ENCODE measurements at places on chromosomes 5 and 9.
A peak's percentile ranks its signal among the peaks of the same experiment; 100 is the strongest.

DNA sequence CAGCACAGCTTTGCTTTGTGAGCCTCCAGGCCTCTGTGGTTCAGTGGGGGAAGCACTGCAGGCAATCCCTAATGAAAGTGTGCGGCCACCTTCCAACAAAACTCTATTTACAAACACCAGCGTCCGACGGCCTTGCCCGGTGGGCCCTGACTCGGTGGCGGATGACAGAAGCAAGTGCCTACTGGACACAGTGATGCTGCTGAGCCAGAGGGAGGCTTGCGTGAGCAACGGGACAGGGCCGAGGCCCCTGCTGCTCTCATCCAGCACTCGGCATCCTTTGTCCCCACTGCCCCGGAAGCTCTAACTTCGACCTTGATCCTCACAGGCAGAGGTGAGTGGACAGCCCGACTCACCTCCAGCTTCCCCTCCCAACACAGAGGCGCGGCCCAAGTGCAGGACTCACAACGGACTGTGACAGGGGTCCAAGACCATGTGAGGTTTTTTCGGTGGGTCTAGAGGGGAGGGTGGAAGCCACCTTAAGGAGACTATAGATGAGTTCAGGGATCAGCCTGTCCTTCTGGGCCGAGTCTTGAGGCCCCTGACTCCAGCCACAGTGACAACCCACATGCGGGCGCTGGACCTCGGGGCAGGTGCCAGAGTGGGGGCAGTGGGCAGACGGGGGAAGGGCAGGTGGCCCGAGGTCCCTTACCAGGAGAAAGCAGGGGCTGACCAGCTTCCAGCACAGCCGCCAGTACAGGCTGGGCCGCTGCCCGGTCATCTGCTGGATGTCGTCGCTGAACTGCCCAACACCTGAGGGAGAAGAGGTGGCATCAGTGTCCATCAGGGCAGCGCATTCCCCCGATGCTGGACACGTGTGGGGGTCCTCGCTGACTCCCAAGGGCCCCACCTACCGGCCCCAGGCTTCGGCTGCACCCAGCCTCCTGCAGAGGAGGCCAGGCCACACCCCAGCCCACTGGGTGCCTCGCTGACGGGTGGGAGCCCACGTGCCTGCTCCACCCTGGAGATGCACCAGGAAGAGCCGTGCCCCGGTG is 39.4 kb downstream of the SLC6A3 start:
- DNase-seq, result no peak

GRCh38 chr9:21392270-21392669 is 7.1 kb upstream of the IFNA2 start:
- peak; percentile 69 for DNase-seq

- DNase-seq, result no peak
Observed at GRCh38 chr9:136193127-136193890, 11.6 kb downstream of the LHX3 start.

- DNase-seq, result no peak
Observed at GRCh38 chr9:21751998-21752397, 50.4 kb upstream of the MTAP start.

GRCh38 chr9:3874449-3875360 is 348.9 kb upstream of the RFX3 start:
- no peak for DNase-seq

All from RKO (cell line).